ENCODE measurements at places on chromosomes 12 and 14. TPM values are rescaled to one million over a fixed set of nuclear protein-coding genes. Genes with fewer than 3 reads are reported as not detected.

The ANO2 gene
- 4.8 TPM for polyA plus RNA-seq

The TAS2R50 gene
- 0.18 TPM for polyA plus RNA-seq

The FGF6 gene
- not detected for polyA plus RNA-seq

The SLC17A8 gene
- polyA plus RNA-seq = 0.49 TPM

The OR6C2 gene
- not detected for polyA plus RNA-seq

The SNAPC1 gene
- 11.6 TPM for polyA plus RNA-seq

The LDHB gene
- polyA plus RNA-seq = 1,421 TPM

The DAO gene
- polyA plus RNA-seq = 1.2 TPM

The BICDL1 gene
- 37.8 TPM for polyA plus RNA-seq

The DDX24 gene
- 143 TPM for polyA plus RNA-seq

The CLEC9A gene
- polyA plus RNA-seq = not detected

The FOXN3 gene
- polyA plus RNA-seq = 26.9 TPM

The INHBC gene
- 0.22 TPM for polyA plus RNA-seq

The PUS1 gene
- polyA plus RNA-seq = 25.1 TPM

The OR6C65 gene
- not detected for polyA plus RNA-seq

GRCh38 chr14:77040741-77041653 lies 12.5 kb upstream of the IRF2BPL start:
- no peak for DNase-seq

GRCh38 chr12:88566430-88566829 lies 13.8 kb downstream of the KITLG start:
- DNase-seq = no peak

GRCh38 chr14:63039866-63040265 lies 5.4 kb downstream of the KCNH5 start:
- peak; percentile 12 for DNase-seq

- no peak for DNase-seq
These were observed 3.9 kb downstream of the CD63 start for GRCh38 chr12:55724940-55725309.

DNA sequence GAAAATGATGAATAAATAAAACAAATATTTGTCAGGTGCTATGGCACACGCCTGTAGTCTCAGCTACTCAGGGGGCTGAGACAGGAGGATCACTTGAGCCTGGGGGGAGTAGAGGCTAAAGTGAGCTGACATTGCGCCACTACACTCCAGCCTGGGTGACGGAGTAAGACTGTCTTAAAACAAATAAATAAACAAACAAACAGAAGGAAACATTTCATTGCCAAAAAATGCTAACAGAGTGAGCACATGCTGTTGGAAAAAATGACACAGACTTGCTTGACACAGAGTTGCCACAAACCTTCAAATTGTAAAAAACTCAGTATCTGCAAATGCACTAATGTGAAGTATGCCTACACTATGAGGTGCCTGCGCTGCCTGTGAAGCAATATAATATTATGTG lies 50.8 kb upstream of the AP4S1 start:
- no peak for DNase-seq

DNA sequence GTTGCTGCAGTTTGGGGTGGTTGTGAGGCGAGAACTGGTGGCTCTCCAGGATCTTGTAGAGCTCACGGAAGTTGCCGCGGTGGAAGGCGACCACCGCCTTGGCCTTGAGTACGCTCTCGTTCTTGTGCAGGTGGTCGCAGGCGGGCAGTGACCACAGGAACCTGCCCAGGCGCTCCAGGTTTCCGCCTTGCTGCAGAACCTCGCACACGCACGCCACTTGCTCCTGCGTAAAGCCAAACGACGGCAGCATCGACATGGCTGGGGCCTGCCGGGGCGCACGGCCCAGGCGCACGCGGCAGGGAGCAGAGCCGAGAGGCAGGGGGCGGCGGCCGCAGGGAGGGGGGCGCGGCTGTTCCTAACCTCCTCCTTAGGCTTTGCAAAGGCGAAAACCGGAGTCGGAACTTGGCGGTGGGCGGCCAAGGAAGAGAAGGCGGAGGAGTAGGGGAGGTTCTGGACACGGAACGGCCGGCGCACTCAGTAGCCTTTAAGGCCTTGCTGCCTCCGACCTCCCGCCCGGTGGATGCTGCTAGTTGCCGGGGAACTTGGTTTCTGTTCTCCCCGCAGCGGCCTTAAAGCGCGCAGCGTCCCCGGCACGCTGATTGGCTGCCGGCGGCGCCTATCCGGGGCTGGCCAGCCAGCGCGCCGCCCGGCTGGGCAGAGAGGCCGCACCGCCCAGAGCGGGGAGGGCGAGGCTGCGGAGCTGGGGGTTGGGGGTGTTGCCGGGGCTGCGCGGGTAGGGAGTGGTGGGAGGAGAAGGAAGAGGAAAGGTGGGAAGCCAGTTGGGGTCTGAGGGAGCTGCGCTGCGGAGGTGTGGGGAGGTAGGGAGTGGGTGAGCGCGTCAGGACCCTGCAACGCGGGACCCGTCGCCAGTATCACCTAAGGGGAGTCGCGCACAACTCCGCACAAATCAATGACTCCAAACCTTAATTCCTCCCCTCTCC lies at the start of gene SIX1:
Gene SIX1, minus strand, starts transcription at position 544 of the 941 bp plus-strand sequence. Its CDS starts 288 bp downstream, at position 256.
- DNase-seq = peak; percentile 87

DNA sequence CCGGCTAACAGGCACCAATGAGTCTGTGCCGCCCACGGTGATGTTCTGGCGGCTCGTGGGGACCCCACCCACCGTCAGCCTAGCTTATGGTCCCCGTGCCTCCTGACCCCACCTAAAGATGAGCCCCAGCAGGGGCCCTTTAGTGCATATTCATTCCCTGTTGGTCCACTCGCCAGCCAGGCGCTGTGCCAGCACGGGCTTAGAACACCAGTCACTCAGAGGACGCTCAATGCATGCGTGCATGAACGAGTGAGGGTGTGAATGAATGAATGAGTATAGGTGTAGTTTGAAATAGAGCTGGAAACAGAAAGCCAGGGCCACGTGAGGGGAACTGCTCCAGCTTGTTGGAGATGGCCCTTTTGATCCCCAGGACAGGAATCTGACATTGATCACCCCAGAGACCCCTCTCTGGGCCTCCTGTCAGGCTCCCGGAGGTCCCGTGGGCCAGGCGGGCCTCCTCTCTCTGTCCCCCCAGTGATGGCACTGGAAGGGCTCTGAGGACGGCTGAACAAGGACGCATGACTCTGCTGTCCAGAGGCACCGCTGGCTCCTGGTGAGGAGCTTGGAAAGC lies 193.9 kb upstream of the C14orf180 start:
- no peak for DNase-seq

- DNase-seq = no peak
These were observed 805 bp upstream of the CRACR2A start for GRCh38 chr12:3753544-3754284.

DNA sequence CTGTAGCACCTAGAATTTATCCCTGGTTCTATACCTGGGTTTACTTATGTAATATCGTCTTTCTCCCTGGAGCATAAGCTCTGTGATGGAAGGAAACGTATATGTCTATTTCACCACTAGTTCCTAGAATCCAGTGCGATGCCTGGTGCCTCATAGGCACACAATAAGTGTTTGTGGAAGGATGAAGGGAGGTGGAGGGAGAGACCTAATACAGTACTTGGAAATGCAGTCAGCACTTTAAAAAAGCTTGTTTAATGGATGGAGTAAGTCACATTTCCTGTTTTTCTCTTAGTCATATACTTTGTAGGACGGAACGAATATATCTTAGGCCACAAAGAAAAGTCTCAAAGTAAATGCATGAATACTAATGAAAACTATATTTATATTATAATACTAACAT lies 186.5 kb upstream of the HMGA2 start:
- no peak for DNase-seq

- DNase-seq = no peak
These were observed 62.0 kb upstream of the CSRP2 start for GRCh38 chr12:76940671-76941445.

DNA sequence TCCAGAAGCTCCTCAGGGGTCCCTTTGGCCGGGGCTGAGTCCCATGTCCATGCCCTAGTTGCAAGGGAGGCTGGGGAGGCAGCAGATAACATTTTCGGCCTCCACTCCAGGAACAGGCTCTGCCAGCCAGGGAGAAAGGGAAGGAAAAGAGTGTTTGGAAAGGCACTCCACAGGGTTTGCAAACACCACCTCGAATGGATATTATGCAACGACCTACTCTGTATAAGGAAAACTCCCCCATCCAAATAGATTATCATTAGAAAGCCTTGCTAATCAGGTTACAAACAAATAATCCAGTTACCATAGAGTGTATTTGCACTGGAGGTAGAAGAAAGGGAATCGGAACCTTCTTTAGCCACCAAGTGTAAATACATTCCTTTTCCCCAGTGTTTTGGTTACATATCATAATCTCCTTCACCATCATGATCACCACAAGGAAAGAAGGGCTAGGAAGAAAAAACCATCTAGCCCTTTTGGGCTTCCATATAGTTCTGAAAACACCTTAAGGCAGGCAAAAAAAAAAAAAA lies 40.4 kb downstream of the TMCC3 start:
- no peak for DNase-seq

DNA sequence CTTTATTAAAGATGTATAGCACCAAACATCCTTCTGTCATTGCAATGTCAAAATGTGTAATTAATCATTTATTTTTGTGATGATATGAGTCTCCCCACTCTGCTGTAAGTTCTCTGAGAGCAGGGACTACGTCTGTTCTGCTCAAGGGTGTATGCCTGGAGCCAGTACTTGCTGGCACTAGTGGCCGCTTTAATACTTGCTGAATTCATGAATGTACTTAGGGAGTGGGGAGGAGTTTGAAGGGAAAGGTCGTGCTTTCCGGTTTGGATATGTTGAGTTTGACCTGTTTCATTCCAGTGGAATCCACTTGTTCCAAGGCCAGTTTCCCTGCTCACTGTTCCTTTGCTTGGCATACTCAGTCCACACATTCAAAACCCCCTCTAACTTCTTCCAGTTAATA lies 1.9 kb upstream of the DCAF5 start:
- peak; percentile 30 for DNase-seq

DNA sequence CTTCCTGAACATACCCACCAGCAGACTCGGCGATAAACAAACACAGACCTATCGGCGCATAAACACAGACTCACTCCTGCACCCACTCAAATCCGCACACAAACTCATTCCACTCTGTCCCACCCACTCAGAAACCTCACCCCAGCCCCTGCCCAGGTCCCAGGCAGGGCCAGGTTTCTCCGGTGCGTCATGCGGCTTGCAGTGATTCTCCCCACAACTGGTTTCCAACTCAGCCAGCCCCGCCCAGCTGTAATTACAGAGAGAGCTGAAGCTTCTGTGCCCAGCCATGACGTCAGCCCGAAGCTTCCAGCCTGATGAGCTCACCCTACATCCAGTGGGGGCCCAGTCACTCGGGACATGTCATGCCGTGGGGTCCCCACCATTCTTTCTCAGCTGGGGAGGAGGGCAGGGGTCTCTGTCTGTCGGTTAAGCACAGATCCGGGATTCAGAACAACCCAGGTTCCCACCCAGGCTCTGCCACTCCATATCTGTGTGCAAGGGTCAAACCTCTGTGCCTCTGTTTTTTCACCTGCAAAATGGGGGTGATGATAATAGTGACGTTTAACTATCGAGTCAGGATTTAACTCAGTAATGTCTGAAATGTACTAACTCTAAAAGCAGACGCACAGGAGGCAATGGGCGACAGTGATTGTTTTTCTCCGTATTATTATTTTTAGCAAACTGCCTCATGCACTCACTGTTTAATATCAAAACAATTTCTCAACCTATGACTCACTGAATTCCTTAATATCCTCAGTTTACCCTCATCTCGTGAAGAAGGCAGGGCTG lies 2.3 kb upstream of the HSPB8 start:
- peak; percentile 60 for DNase-seq

GRCh38 chr12:69241438-69242092 lies 2.2 kb downstream of the CPSF6 start:
- DNase-seq = no peak

- no peak for DNase-seq
These were observed 62.0 kb upstream of the LMNTD1 start for GRCh38 chr12:25615119-25615518.

- no peak for DNase-seq
These were observed 258.2 kb downstream of the VRK1 start for GRCh38 chr14:97055355-97055754.

DNA sequence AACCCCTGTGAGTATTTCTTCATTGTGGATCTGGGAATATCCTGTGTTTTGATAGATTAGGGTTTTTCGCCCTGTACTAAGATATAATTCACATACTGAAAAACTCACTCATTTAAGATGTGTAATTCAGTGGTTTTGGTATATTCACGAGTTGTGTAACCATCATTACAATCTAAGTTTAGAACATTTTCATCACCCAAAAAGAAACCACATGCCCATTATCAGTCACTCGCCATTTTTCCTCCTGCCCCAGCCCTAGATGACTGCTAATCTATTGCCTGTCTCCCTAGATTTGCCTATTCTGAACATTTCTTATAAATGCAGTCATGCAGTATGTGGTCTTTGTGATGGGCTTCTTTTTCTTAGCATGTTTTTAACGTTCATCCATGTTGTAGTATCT lies 67.9 kb upstream of the ATF1 start:
- no peak for DNase-seq

- no peak for DNase-seq
These were observed 149.2 kb downstream of the MSRB3 start for GRCh38 chr12:65427646-65428045.

All from renal pelvis (tissue), 12 donors.